Foreskin fibroblast (primary cell): ENCODE measurements at places on chromosomes 2 and 18.

- DNase-seq, result no peak
Observed at GRCh38 chr2:8574196-8575037, 107.4 kb upstream of the ID2 start.

DNA sequence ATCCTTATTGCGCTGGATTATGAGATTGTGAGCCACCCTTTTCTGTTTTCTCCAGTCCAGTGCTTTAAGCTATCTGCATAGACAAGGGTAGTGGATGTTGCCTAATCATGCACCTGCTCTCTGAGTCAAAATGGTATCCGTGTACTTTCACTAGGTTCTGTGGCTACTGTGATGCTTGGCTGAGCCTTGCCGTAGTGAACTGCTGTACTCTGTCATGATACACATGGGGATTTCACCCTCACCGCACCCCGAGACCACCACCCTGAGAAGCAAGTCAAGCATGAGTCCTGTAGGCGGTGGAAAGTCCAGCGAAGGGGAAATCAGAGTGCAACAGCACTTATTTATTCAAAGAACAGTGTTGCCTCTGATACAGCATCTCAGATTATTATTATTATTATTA is 55.0 kb downstream of the ARHGAP25 start:
- no peak for DNase-seq

- no peak for DNase-seq
Observed at GRCh38 chr2:95362486-95362885, 40.0 kb upstream of the FAHD2A start.

- no peak for DNase-seq
Observed at GRCh38 chr2:73333564-73333963, 40.2 kb upstream of the EGR4 start.

DNA sequence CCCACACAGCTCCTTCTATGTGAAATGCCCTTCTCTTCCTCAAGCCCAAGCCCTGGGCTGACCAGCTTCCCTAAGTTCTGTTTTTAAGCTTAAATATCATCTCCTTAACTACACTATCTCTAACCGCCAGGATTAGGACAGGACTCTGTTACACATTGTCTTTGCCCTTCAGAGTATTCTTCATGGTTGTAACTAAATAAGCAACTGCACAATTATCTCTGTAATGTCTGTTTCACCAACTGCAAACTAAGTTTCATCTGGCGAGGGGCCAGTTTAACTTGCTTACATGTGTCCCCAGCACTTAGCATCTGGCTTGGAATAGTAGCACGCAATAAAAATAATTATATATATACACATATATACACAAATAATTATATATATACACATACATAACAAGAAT is 1.1 kb upstream of the ERMN start:
- no peak for DNase-seq

GRCh38 chr2:204268971-204269370 is 276.3 kb upstream of the PARD3B start:
- no peak for DNase-seq

- DNase-seq, result peak; percentile 16
Observed at GRCh38 chr2:72780477-72780876, 45.4 kb downstream of the EXOC6B start.

- no peak for DNase-seq
Observed at GRCh38 chr2:141068053-141068682, 1062.6 kb downstream of the LRP1B start.
